ENCODE measurements at places on chromosomes 3 and 15.

DNA sequence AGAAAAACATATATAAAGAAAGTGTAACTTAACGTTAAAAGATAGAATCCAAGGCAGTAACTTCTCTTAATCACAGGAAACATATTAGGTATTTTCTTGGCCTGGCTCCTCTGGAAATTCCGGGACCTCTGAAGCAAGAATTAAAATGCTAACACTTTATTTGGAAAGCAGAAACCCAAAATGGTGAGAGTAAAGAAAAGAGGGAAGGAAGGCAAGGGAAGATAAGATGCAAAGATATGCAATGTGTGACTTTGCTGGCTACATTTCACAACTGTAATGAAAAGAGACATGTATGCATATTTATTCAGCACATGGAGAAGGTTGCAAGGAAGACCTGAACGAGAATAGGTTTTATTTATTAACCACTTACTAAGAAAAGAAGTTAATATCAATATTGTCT is 372.5 kb downstream of the TBL1XR1 start:
- no peak for DNase-seq

GRCh38 chr3:183698318-183698751 is 738 bp downstream of the YEATS2 start:
- peak; percentile 48 for DNase-seq

GRCh38 chr15:31511707-31512310 is 185.2 kb downstream of the KLF13 start:
- peak; percentile 40 for DNase-seq

- no peak for DNase-seq
These were observed 21.0 kb downstream of the ABHD2 start for GRCh38 chr15:89109238-89109637.

DNA sequence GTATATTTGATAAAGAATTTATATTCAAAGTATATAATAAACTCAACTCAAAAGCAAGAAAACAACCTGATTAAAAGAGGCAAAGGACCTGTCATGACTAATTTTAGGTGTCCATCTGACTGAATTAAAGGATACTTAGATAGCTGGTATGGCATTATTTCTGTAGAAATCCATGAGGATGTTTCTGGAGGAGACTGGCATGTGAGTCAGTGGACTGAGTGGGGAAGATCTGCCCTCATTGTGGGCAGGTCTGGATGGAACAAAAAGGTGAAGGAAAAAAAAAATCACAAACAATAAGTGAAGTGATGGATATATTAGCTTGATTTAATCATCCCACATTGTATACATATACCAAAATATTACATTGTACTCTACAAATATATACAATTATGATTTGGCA is 16.6 kb downstream of the ANKRD28 start:
- DNase-seq: no peak

DNA sequence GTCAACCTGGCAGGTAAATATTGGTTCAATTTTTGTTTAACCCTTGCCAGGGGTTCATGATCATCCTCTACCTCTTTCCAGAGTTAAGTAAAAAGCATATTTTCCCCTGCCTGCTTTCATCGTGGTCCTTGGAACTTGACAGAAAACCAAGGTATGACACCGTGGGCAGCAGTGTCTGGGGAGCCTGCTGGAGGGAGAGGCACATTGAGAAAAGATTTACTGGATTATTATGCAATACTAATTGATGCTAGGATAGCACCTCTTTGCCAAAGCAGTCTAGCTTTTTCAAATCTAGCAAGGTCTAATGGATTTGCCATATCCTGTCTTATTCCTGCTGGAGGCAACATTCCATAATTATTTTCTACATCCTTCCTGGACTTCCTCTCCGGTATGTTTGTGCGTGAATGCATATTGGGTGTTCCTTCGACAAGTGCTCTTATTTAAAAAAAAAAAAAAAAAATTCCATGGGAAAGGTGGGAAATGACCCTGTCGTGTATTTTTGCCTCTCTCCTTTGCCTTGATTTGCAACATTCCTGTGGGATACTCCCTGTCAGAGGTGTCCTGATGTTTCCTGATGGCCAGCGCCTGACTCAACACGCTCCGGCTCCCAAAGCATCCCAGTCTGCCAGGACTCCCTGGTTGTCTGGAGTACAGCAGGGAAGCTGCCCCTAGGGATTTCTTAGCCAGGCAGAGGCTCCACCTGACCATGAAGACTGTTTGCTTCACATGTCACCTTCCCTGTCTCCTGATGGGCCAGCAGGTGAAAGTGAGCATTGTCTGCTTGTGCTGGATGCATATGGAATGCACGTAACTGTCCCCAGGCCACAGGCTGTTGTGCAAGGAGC is 6.3 kb downstream of the BHLHE40 start:
- DNase-seq: peak; percentile 30

GRCh38 chr3:101195951-101196713 is 124.2 kb downstream of the IMPG2 start:
- DNase-seq: no peak

- no peak for DNase-seq
These were observed 559.9 kb upstream of the MCTP2 start for GRCh38 chr15:93671387-93671943.

DNA sequence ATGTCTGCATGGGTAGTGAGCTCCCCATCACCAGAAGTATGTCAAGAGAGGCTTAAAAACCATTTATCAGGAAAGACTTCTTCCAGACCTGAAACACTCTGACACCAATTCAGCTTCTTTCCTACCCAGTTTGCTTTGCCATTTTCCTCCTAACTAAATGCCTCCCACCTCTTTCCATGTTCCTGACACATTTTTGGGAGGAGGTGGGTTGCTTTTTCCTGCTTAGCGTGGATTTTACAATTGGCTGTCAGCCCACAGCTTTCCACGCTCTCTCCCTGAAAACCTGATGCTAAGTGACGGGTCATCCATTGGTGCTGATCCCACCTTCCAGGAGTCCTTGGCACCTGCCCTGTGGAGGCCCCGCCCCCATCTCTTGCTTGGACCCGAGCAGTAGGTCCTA is 264.9 kb upstream of the ST8SIA2 start:
- no peak for DNase-seq

DNA sequence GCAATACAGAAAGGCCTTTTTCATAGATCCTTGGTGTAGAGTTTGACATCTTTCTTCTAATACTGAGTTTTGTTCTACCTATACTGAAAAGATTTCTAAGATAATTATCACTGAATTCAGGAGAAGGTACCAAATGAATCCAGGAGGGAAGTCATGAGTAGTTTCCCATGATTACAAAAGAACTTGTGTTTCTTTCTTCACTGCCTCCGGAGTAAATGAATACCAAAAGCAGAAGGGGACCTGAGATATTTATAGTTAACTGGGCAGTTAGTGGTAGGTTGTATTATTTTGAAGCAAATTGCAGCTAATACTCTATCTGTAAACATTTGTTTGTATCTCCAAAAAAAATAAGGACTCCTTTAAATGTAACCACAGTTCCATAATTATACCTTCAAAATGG is 175.4 kb downstream of the SUCNR1 start:
- DNase-seq: no peak

DNA sequence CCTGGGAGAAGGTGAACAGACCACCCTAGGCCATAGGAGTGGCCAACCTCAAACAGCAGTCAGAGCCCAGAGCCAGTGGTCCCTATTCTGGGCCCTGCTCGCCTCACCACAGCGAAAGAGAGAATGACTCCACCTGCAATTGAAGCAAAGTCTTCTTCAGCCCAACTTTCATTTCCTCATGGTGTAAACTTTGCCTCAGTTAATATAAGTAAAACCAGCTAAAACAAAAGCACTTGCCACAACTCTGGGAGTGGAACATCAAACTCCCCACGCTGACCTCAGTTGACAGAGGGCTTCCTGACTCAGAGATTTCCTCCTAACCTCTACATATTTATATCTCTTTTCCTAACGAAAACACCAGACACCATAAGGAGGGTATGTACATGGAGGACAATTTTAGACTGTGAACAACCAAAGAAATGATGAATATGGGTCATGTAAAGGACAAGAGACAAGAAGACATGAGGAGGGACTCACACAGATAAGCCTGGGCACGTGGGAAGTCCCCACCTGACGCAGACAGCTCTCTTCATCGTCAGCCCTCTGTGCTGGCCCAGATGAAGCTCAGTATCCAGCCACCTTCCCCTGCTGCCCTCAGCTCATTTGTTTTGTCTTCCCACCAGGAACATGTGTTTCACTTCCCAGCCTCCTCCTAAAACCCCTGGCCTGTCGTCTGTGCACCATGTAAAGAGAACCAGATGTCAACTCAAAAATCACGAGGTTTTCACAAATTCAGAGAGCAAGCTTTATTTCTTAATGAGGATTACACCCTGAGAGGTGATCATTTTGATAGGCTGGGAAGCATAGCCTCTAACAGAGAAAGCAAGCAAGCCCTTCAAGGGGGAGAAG is 140.9 kb downstream of the KCNMB2 start:
- DNase-seq: no peak

- DNase-seq: no peak
These were observed 36.9 kb upstream of the MYZAP start for GRCh38 chr15:57554812-57555179.

DNA sequence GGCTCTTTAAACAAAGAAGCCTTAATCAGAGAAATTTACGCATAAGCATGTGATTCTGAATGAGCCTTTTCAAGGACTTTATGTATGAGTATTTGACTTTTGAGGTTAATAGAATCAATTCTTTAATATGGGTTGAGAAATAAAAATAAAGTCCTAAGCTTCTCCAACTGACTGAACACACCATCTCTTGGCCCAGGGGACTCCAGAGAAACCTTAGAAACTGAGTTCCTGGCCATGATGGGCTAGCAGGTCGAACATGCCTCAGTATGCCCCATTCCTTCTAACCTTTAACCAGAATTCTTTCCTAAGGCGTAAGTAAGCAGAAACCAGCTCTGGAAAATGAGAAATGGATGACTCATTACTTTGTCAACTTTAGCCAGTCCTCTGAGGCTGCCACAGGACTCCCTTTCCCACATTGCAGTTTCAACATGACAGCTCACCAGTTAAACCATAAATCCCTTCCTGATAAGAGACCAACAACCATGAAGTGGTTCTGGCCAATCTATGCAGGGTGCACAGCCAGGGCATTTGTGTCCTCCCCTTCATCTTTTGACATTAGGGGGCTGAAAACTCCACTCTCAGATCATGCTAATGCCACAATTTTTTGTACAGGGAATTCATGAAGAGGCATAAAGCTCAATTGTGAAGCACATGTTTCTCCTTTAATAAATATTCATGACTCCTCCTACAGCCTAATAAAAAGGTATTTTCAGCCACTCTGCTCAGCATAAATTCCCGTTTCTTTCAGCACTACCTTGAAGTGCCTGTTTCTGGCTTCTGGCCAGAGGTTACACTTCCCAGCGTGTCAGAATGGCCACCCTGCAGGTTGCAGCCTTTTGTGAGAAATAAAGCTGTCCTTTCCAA is 33.3 kb downstream of the TM4SF18 start:
- no peak for DNase-seq

GRCh38 chr3:48564022-48564421 is 441 bp upstream of the UCN2 start:
- peak; percentile 15 for DNase-seq

GRCh38 chr3:127043041-127043641 is 60.2 kb downstream of the PLXNA1 start:
- DNase-seq: no peak

Measured in activated CD4-positive, alpha-beta T cell treated with anti-CD3 and anti-CD28 coated beads, Interleukin-2, amount 50 U/mL, for 48 hours (primary cell).